ENCODE measurements at places on chromosomes 7 and 10.

DNA sequence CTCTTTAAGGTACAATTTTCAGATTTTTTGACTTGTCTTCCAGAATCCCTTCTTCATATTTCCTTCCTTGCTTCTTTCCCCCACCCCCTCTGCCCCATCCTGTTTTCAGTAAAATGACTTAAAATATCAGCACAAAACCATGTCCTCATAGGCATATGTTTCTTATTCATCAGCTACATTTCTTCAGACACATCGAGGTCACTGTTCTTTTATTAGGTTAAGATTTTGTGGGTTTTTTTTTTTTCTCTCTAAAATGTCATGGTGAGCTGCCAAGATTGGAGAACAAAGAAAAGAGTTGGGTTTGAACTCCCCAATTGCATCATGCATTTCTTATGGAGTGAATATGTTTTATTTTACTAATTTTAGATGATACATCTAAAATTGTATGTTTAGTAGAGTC, 35.8 kb downstream of the LAMB4 start:
- DNase-seq = no peak

DNA sequence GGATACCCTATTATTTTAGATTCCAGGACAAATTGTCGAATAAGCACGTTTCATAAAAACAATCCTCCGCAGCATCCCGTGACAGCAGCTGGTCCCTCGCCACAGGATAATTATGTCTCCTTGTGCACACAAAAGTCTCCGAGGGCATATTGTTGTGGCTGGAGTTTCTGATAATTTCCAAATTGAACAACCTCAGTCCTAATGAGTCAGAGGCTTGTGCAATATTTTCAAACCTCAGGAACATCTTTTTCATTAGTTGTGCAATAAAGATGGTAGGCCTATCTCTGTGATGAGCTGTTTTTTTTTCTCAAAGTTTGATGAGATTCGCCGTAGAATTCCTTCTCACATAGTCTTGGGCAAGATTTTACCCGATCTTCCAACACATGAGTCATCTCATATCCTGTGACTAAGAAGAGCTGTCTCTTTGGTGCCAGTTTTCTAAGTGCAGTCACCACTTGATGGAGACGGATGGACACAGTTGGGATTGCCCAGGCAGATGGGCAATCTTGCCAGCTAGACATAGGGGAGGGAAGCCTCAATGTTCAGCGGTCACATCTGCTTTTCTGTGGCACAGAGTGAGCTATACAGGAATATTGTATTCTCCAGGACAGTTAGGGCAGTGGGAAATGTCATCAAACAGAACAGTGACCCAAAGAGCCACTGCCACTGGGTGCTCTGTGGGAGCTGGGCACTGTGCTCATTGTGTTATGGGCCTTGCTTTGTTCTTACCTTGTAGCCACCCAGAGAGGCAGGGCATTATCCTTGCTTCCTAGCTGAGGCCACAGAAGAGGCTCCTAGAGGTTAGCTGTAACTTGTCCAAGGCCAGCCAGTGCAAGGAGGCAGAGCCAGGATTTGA, 7.8 kb downstream of the HTRA1 start:
- DNase-seq = no peak

GRCh38 chr7:15323550-15323949, 238.3 kb downstream of the AGMO start:
- no peak for DNase-seq

GRCh38 chr7:50324113-50324512, 19.6 kb downstream of the IKZF1 start:
- DNase-seq = no peak

DNA sequence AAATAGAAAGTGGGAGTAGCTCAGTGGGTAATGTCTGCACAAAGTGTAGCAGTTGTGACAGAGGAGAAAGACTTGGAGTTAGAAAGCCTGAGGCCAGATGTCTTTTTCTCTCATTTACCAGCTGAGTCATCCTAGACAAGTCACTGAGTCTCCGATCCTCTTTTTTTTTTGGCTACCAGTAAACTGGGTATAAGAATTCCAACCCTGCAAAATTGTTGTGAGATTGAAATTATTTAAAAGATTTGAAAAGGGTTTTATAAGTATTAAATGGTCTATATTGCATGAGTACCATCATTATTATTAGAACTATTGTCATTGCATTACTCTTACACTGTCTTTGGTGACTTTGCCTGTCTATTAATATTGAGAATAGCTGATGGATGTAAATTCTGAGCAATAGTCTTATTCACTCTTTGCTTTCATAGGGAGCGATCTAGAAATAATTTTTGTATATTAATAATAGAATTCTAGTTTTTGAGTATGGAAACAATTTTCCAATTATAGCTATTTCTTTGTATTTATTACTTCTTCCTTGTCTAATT, 74.0 kb downstream of the ARID5B start:
- DNase-seq = no peak

- no peak for DNase-seq
These were observed 26.4 kb downstream of the PNPLA8 start for GRCh38 chr7:108499566-108499965.

DNA sequence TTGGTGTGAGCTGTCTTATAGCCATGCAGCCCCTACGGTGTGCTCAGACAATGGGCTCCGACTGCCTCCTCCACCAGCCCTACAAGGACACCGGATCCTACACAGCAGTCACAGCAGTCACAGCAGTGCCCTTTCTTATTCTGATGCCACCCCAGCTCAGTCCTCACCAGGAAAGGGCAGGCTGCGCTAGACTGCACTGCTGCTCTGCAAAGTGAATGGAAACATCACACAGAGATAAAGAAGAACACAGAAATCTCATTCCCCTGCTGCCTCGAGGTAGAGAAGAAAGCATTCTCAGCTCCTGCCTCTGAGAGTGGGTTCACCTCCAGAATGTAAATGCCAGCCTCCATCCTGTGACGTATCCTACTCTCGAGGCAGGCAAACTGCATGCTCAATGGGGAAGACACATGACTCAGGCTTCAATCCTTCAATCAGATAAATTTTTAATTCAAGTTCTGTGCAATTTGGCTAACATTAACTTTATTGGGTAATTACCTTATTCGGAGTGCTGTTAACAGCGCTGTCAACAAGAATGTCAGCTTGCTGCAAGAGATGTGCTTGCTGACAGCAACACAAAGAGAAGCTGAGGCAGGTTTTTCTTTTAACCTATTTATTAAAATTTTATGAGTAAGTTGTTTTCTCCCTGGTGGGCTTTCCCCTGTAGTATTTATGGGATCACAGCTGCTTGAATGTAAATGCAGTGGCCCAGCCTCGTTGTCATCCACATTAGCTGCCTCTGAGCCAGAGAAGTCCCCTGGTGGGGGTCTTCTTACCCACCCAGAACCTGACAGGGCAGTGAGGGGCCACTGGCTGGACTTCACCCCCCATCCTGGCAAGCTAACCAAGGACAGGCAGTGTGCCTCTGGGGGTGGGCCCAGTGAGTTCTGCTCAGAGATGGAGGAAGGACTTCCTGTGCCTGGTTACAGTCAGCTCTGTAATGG, 241.3 kb upstream of the KMT2E start:
- DNase-seq = no peak

DNA sequence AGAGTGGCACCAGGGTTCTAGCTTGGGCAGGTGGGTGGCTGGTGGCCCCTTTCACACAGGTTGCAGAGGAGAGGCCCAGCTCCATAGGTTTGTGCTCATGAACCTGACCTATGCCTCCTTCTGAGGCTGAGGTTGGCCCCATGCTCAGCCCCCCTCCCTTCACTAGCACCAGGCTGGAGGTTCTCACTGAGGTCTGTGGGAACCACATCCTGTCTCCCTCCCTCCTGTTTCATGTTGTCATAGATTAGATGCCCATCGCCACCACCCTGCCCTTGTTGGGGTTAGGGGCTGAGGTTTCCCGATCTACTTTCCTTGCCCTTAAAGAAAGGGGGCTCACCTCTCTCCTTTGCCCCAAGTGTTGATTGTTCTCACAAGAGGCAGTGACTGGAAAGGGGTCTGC, 14.7 kb downstream of the NEUROG3 start:
- DNase-seq = no peak

GRCh38 chr7:100159099-100159623, 638 bp upstream of the TRAPPC14 start:
- DNase-seq = no peak

DNA sequence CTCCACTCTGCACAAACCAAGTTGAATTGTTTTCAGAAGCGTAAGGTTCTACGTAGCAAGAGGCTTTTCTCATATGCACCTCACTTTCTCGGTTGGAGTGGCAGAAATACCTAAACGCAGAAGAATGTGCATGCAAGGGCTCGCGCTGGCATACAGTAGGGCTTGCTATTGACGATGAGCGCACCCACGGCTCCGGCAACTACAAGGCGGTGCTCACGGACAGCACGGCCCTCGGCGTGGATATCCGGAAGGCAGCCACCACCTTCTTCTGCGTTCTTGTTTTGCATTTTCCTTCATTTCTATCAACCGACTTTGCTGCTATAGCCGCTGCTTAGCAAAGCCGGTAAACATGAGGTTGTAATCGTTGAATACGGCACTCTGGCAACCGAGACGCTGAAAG, 51.1 kb upstream of the UBE3C start:
- DNase-seq = no peak

DNA sequence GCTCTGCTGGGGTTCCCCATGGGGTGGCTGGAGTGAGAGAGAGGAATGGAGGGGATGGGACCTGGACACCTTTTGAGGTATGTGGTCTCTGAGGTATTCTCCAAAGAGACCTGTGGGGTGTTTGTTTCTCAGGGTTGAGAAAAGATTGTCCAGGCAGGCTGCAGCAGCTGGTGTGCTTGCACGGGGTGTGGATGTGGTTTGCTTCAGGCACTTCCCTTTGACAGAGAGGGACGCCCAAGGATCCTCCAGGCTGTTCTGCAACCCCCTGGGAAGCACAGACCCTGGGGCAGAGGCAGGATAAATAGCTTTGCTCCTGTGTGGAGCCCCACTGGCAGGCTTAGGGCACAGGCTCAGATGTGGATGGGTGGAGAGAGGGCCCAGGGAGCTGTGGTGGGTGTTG, 115.1 kb upstream of the AGK start:
- no peak for DNase-seq

DNA sequence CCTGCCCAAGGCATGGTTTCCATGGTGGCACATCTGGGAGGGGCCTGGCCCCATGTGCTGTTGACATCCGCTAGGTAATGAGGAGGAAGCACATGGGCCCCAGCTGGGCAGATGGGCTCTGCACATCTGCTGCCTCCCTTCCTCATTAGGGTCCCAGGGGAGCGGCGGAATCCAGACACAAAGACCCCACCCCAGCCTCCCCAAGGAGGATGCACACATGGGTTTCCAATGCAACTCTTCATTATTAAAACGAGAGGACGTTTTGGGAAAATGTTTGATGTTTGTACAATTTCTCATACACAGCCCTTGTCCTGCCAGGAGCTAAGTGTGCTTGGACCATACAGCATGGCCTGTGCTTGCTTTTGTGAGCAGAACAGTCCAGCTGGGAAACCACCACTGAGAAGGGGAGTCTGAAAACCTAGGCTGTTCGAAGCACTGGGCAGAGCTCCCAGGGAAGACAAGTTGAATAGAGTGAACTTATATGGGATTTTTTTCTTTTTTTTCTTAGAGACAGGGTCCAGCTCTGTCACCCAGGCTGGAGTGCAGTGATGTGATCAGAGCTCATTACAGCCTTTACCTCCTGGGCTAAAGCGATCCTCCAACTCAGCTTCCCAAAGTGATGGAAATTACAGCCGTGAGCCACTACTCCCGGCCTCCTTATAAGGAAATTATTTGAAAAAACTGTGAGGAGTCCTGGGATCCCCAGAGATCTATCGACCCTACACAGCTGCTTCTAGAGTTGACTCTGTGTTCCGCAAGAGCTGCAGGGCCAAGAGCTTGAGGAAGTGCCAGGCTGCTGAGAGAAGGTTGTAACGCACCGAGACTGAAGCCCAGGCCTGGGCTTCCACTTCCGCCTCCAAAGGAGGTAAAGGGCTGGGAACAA, 23.4 kb downstream of the FAM107B start:
- no peak for DNase-seq

GRCh38 chr10:100562008-100562672, 26.4 kb downstream of the HIF1AN start:
- peak; percentile 67 for DNase-seq

DNA sequence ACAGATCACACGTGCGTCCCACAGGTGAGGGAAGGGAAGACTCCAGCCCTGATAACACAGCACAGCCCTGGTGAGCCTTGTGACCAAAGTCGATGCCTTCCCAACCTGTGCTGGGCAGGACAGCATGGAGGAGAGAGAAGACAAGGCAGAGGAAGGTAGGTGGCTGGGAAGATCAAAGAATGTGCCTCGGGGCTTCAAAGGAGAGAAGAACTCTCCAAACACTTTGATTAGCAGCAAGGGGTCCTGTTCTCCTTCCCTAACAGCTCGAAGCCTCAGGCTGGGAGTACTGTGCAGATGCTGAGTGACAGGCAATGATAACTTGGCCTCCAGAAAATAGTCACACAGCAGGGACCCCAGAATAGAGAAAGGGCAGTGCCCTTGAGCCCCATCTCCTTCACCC, 288.5 kb downstream of the TCERG1L start:
- DNase-seq = no peak

DNA sequence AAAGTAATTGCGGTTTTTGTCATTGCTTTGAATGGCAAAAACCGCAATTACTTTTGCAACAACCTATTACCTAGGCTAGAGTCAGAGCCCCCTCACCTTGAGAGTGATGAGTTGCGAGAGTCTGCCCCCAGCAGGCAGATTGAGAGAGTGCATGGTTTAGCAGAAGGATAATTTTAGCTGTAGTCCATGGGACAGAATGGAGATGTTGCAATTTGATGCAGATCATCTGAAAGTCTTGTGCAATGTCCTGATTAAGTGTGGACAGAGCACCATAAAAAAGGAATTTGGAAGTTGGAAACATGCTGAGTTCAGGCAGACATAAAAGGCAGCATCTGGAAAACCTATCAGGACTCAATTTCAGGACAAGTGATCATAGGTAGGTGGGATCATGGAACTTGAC, 48.7 kb downstream of the GPR141 start:
- peak; percentile 13 for DNase-seq

- DNase-seq = no peak
These were observed 264.0 kb downstream of the INHBA start for GRCh38 chr7:41438705-41439514.

DNA sequence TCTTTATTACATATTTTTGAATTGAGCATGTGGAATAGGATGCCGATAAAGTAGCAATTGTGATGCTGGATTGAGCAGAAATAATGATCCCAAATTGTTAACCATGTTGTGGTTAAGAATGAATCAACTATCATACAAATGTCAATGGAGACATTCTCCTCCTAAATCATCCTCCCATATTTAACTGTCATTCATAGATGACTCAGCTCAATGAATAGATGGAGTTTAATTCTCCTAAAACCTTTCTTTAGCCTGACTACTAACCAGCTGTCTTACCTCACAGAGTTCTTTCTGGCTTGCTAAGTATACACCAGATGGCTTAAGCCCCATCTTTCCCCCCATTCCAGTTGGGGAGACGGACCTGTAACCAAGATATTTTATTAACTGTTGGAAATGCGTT, 23.4 kb upstream of the NPS start:
- DNase-seq = no peak
